ENCODE measurements at places on chromosomes 1 and 21.

DNA sequence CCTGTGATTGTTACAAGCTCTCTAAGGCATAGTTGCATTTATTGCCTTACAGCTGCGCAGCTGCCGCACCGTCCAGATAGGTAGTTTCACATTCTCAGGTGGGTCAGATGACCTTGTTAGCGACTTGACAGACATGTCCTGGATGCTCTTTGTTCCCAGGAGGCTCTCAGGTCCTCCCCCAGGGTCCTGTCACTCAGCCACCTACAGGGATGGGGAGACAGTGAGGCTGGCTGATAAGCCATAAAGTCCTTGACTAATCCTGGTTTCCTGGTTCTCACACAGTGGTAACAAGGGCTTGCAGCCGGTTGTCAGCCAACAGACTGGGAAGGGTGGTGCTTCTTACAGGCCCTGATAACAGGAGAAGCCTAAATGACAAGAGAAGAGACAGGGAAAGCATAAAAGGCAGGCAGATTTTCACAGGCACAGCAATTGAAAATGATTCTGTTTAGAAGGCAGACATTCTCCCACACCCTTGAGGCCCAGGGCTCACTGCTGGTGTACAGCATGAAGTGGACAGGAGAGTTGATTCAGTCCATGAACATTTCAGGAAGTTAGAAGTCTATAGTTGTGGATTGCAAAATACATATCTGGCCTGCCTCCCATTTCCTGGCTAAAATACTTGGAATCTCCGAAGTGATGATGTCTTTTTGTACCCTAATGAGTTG is 2.9 kb downstream of the ARF1 start:
- DNase-seq, result peak; percentile 43

GRCh38 chr1:217907504-217907903 is 276.4 kb downstream of the SPATA17 start:
- no peak for DNase-seq

DNA sequence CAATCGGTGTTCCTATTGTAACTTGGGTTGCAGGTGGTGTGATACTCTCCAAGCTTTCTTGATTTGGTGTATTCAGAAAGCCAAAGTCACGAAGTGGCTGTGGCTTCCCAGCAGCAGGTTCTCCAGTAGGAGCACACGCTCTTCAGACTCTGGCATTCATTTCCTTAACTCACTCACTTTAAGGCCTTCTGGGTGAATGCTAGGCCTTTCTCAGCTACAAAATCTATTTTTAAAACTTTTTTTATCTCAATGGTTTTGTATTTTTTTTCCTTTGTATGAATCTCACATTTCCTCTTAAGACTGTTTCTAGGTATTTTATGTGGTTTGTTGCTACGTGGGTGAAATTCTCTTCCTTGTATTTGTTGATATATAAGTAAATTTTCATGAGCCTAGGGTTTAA is 22.9 kb upstream of the PKN2 start:
- DNase-seq, result no peak

GRCh38 chr1:105100102-105100501 is 1350.4 kb downstream of the AMY1C start:
- DNase-seq, result no peak

- no peak for DNase-seq
Observed at GRCh38 chr1:6491480-6491962, at the start of gene PLEKHG5. PLEKHG5 (minus strand) TSS chr1:6491667; CDS start chr1:6477571, 14,096 bp downstream.

- DNase-seq, result peak; percentile 66
Observed at GRCh38 chr21:35303085-35303484, 254.0 kb upstream of the RUNX1 start.

DNA sequence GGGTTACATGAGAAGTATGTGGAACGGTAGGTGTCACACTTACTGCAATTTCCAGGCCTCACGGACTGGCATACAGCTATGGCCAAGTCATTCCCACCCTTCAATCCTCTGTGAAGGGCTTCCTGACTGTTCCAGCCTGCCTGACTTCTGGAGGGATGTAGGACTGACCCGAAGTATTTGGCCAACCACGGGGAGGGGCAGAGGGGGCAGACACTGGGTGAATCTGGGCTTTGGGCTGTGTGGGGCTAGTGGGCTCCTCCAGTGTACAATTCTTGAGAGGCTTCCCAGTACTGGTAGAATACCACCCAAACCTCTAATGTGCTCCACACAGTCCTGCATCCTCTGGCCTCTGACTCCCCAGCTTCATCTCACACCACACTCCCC is 78.2 kb downstream of the FAM78B start:
- DNase-seq, result no peak

DNA sequence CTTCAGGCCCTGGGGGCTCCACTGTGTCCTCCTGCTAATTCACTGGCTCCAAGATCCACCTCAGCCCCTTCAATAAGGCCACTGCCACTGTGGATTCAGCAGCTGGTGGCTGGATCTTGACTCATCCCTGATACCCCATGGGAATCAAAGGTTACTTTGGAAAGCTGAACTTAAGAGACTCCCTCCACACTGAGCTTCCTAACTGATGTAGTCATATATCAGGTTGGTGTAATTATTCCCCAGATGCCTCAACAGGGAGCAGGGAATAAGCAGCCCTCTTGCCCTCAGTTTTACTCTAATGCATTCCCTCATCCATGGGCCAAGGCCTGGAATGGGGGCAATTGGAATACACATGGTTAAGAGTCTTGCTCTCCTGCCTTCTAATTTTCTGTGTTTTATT is 164.6 kb downstream of the FASLG start:
- no peak for DNase-seq

- DNase-seq, result no peak
Observed at GRCh38 chr1:24052220-24052619, 59.7 kb downstream of the MYOM3 start.

- DNase-seq, result no peak
Observed at GRCh38 chr1:220971221-220971620, 92.0 kb downstream of the HLX start.

GRCh38 chr1:87113313-87113712 is 198.9 kb downstream of the HS2ST1 start:
- DNase-seq, result peak; percentile 51

DNA sequence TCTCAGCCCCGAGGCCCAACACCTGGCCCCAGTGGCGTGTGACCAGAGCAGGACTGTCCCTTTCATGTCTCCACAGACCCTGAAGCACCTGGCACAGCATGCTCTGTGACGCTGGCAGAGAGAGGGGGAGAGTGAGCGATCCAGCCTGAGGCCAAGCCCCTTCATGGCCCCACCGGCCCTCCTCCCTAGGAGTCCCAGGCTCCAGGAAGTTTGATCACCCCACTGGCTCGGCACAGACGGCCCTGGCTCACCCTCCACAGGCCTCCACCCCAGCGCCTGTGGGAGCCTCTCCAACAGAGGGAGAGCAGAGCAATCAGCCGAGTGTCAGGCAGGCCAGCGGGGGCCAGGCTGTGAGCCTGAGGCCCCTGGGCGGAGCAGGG is 11.0 kb downstream of the SH3BGRL3 start:
- no peak for DNase-seq

DNA sequence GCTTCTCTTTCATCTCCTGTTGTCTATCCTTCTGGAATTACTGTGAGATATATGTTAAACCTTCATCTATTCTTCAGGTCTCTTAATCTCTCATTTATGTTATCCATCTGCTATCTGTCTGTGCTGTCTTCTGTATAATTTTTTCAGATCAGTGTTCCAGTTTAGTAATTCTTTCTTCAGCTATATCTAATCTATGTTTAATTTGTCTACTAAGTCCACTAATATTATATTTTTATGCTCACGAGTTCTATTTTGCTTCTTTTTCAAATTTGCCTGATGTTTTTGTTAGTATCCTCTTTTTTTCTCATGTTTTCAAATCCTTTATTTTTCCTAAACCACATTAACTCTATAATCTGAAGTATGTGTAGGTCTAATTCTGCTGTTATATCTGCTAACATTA is 34.6 kb upstream of the PLEKHO1 start:
- no peak for DNase-seq

DNA sequence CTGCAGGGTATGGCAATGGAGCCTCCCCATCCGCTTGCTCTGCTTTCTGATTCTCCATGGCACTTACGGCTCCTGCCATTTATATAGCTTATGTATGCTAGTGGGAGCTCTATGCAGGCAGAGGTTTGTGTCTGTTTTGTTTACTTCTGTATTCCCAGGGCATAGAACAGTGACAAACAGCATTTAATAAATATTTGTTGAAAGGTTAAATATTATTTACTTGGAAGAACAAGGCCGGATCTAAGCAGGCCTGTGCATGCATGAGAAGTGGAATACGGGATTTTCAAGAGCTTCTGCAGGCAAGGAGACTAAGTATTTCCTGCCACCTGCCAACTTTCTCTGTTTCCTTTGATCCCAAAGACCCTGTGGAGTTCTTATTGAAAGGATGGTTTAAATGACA is 90.7 kb downstream of the XCL2 start:
- no peak for DNase-seq

DNA sequence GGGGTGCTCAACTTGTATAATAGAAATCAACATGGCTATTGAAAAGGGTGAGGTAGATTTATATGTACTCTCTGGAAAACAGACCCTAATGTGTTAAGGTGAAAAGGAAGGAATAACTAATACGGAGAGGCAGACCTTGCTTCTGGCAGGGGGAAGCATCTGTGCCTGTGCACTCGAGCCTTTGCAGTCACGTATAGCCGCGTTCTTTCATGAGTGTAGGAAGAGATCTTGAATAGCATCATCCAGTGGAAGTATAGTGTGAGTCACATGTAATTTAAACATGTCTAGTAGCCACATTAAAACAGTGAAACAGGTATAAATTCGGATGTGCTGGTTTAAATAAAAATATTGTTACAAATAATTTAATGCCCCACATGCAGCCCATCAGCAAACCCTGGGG is 3.0 kb downstream of the A3GALT2 start:
- DNase-seq, result no peak

GRCh38 chr1:6071219-6071618 is 25.5 kb downstream of the KCNAB2 start:
- DNase-seq, result no peak

DNA sequence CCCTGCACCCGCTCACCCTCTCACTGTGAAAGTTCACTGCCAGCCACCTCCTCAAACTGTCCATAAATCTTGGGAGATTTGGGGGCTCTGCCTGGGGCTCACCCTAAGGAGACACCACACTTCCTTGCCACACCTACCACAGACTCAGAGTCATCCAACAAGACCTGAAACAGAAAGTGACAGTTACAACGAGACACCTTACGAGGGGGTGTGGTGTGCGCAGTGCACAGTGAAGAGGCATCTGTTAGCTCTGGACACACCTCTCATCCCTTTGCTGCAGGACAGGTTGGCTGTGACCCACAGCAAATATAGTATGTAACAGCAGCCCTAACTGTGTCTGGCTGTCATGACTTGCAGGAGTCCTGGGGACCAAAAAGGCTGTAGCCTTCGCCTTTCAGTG is 190.2 kb downstream of the NR5A2 start:
- DNase-seq, result no peak

- no peak for DNase-seq
Observed at GRCh38 chr1:156627313-156627880, 8.2 kb downstream of the HAPLN2 start.

- no peak for DNase-seq
Observed at GRCh38 chr1:98296681-98297080, 364.8 kb upstream of the SNX7 start.

GRCh38 chr1:48596046-48596445 is 124.0 kb upstream of the SPATA6 start:
- DNase-seq, result no peak

DNA sequence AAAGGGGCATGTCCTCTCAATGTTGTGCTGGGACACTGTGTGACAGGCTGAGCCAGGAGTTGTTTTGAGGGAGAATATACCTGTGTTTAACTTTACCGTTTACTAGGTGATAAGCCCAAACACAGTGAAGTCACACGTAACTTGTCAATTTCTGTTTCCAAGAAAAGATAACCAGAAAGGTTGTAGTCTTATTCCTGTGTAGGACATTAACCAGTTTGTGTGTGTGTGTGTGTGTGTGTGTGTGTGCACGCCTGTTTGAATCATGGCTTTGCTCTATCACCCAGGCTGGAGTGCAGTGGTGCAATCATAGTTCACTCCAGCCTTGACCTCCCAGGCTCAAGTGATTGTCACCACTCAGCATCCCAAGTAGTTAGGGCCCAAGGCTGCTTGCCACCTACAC is 83.6 kb downstream of the MRPS6 start:
- no peak for DNase-seq

GRCh38 chr1:114428083-114428754 is 82.8 kb downstream of the TRIM33 start:
- DNase-seq, result no peak

DNA sequence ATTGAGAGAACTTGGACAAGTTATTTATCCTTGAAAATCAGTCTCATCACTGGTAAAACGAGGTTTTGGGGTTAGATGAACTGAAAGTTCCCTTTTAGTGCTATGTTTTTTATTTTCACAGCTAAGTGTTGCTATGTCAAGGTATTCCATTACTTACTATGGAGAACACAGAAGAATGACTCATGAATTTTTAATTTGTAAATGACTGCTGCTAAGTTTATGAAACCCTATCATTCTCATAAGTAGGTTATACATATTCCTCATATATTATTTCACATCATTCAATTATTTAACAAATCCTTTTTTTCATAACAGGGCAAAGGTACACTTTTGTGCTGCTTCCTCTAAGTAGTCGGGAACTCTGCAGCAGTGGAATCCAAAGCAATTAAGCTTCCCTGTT is 52.2 kb upstream of the ATP1A1 start:
- no peak for DNase-seq
